ENCODE measurements at places on chromosomes 6 and 20. TPM values are rescaled to one million over a fixed set of nuclear protein-coding genes. Genes with fewer than 3 reads are reported as not detected.

Gene DNMT3B
- 18.2 TPM for total RNA-seq

DNA sequence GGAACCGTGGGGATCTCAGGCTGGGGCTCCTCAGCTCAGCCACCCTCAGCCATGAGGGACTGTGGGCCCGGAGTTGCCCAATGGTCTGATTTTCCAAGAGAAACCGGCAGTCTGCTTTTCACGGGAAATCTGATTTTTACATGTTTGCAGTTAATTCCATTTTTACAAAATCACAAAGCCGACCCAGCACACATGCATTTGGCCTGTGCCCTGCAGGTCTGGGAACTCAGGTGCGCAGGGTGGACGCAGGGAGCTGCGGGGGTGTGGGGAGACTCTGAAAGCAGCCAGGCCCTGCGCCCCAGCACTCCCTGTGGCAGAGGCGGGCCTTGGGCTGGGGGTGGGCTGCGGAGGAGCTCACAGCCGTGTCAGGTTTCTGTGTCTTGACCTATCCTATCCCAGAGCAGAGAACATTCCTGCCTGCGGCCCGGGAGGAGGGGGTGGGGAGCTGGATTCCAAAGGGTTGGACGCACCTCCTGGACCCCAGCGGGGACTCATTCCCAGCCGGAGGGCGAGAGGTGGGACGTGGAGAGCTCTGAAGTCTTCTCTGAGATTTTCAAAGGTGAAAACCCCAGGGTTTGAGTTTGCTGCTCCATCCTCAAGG is 60.6 kb downstream of the ADNP start:
- peak overlapping the region; percentile 53 for H3K27ac ChIP-seq
- H3K27me3 ChIP-seq: no peaks in the 10 kb centered on the region
- peak overlapping the region; percentile 72 for H3K4me3 ChIP-seq
- peak; percentile 80 for DNase-seq
- peaks cover 5% of the 10 kb centered on the region for H3K36me3 ChIP-seq

Gene RIMS4
- total RNA-seq: 3.6 TPM

- H3K27me3 ChIP-seq: no peaks in the 10 kb centered on the region
- DNase-seq: no peak
- H3K4me3 ChIP-seq: no peak overlapping the region
- no peak overlapping the region for H3K27ac ChIP-seq
These were observed 1.1 kb downstream of the SLC22A1 start for GRCh38 chr6:160122744-160123143.

Gene BPIFA2
- total RNA-seq: not detected

GRCh38 chr20:38987777-38988176 is 25.6 kb downstream of the DHX35 start:
- peaks cover 21% of the 10 kb centered on the region for H3K36me3 ChIP-seq
- no peaks in the 10 kb centered on the region for H3K27me3 ChIP-seq
- no peak overlapping the region for H3K27ac ChIP-seq
- no peak overlapping the region for H3K4me3 ChIP-seq

DNA sequence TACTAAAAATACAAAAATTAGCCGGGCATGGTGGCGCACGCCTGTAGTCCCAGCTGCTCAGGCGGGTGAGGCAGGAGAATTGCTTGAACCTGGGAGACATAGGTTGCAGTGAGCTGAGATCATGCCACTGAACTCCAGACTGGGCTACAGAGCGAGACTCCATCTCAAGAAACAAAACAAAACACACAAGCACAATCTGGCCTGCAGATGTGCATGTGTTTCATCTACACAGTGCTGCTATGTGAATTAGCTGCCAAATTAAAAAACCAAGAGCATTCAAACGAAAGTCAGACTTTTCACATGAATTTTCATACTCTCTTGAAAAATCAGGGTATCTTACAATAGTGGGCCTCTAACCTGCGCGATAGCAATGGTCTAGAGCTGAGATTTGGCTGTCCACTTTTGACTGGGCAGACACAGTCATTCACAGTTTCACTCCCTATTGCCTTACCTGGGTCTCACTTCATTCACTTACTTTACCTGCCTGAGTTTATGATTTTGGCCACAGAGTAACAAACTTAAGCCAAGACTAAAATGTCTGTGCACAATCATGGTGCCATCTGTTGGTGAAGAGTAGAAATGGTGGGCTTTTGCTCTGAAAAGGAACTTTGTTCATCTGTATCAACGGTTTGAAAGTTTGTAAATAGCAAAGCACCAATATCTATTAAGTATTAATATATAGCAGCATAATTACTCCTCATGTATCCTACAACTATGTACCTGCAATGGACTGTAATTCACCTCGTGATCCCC is 138.5 kb upstream of the UST start:
- H3K27me3 ChIP-seq: no peaks in the 10 kb centered on the region
- H3K4me1 ChIP-seq: no peaks in the 10 kb centered on the region
- no peak overlapping the region for H3K27ac ChIP-seq
- H3K36me3 ChIP-seq: no peaks in the 10 kb centered on the region

Gene COQ3
- total RNA-seq: 7.3 TPM

DNA sequence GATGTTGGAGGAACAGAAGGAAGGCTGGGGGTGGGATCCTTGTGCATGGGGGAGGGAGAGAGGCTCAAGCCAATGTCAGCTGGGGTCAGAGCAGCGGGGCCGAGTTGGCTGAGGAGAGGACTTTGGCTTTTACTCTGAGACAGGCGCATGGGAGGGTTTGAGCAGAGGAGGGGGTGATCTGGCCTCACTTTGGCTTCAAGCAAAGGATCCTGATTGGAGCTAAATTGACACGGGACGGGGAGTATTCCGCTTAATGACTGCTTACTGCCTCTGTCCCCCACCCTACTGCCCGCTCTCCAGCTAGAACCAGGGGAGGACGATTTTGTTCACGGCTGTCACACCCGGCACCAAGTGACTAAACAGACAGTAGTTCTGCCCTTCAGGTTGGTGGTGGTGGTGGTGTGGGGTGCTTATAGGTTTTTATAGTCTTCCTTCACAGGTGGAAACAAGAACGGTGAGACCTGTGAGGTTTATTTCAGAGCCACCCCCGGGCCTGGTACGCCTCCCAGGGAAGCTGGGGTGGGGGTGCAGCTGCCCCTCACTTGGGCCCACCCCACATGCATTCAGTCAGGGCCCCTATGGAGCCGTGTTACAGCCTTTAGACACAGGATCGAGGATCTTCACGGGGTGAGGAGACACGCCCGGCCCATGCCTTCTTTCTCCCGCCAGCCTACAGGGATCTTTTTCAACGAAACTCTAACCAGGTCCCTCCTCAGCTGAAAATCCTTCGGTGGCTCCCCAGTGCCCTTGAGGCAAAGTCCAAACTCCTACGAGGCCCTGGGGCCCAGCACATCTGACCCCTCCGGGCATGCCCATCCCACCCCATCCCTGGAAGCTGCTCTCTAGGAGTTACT is 1.3 kb upstream of the SNAI1 start:
- peak overlapping the region; percentile 83 for H3K4me3 ChIP-seq
- peaks cover 24% of the 10 kb centered on the region for H3K4me1 ChIP-seq
- peaks cover 27% of the 10 kb centered on the region for H3K27me3 ChIP-seq
- H3K27ac ChIP-seq: peak overlapping the region; percentile 74
- no peak for DNase-seq

DNA sequence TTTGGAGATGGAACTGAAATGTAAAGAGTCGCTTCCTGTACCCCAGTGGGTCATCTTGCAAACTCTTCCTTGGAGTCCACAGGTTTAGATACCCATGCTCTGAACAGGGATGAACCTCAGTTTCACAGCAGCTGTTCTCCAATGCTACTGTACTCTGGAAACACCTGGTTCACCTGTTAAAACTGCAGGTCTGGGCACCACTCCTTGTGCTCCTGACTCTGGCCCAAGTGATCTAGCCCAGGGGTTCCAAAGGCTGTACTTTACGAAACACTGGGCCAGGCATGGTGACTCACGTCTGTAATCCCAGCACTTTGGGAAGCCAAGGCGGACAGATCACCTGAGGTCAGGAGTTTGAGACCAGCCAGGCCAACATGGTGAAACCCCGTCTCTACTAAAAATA is 102.1 kb downstream of the ATP9A start:
- H3K27ac ChIP-seq: no peak overlapping the region
- H3K36me3 ChIP-seq: peaks cover 35% of the 10 kb centered on the region
- no peak for DNase-seq
- peaks cover 11% of the 10 kb centered on the region for H3K4me1 ChIP-seq

Gene ATP6V1G2
- total RNA-seq: 1.6 TPM

DNA sequence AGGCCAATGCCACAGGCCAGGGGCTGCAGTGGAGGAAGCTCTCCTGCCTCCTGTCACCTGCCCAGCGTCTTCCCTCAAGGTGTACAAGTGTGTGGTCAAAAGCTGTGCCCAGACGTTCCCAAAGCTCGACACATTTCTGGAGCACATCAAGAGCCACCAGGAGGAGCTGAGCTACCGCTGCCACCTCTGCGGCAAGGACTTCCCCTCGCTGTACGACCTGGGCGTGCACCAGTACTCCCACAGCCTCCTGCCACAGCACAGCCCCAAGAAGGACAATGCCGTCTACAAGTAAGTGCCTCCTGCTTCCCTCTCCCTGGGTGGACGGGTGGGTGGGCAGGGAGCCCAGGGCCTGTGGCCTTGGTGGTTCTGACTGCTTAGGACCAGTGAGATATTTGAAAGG is 38.2 kb downstream of the ZNF341 start:
- H3K4me3 ChIP-seq: no peak overlapping the region
- H3K4me1 ChIP-seq: no peaks in the 10 kb centered on the region
- no peak for DNase-seq
- no peaks in the 10 kb centered on the region for H3K27me3 ChIP-seq
- no peak overlapping the region for H3K27ac ChIP-seq

GRCh38 chr20:58432186-58432954 is 43.3 kb downstream of the VAPB start:
- peaks cover 5% of the 10 kb centered on the region for H3K4me1 ChIP-seq
- H3K27ac ChIP-seq: no peak overlapping the region
- H3K36me3 ChIP-seq: peaks cover 31% of the 10 kb centered on the region

GRCh38 chr6:8941577-8941976 is 506.2 kb upstream of the SLC35B3 start:
- peaks cover 40% of the 10 kb centered on the region for H3K4me1 ChIP-seq
- no peak overlapping the region for H3K4me3 ChIP-seq
- no peak overlapping the region for H3K27ac ChIP-seq
- H3K36me3 ChIP-seq: no peaks in the 10 kb centered on the region

DNA sequence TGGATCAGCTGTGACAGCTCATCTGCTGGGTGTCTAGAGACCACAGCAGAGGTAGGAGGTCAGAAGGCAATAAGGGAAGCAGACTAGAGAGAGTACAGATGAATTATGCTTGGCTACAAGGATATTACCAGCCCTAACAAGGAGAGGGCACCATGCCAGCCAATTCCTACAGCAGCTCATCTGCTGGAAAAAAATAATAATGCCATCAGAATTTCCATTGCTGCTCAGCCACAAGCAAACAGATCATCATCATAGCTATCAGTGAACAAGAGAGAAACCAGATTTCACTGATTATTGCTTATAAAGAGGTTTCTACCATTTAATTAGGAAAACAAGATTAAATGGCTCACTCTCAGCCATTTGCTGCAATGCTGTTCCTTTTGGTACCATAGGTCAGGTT is 66.5 kb downstream of the PSMG4 start:
- H3K36me3 ChIP-seq: peaks cover 15% of the 10 kb centered on the region
- no peak for DNase-seq

GRCh38 chr6:101706576-101706975 is 313.1 kb downstream of the GRIK2 start:
- no peaks in the 10 kb centered on the region for H3K27me3 ChIP-seq
- H3K4me1 ChIP-seq: no peaks in the 10 kb centered on the region
- no peaks in the 10 kb centered on the region for H3K36me3 ChIP-seq
- no peak for DNase-seq

Gene DAAM2
- total RNA-seq: 22.6 TPM

- no peak for DNase-seq
- H3K36me3 ChIP-seq: peaks cover 12% of the 10 kb centered on the region
- no peak overlapping the region for H3K4me3 ChIP-seq
- no peaks in the 10 kb centered on the region for H3K27me3 ChIP-seq
These were observed 136.5 kb upstream of the AKAP12 start for GRCh38 chr6:151103266-151103665.

DNA sequence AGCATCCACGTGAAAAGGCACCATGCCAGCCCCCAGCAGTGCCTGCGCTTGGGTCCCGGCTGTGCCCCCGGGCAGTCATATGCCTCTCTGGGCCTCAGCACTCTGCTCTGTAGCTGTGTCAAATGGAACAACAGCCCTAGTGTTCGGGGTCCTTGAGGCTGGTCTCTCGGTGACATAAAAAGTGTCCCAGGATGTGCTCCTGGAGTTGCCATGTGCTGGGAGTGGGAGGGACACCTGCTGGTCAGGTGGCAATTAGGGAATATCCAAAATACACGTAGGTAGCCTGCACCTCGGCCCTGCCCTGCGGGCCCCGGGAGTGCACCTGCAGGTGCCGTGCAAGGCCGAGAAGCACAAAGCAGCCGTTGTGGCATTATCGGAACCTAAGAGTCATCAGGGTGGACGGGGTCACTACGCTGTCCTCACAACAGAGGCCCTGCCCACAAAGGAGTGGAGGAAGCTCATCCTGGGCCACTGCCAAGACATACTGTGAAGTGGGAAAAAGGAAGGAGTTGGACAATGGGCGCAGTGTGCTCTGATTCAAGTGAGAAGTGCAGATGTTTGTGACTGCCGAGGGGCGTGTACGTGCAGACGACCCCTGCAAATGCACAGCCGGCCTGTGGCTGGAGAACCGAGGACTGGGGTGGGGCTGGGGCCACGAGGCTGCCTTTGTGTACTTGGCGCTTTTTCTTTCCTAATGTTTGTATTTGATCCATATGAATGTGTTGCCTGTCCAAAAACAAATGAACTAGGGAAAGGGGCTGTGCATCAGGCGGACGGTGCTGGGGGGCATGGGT is 24.6 kb downstream of the SLCO4A1 start:
- peak overlapping the region; percentile 20 for H3K4me3 ChIP-seq
- H3K4me1 ChIP-seq: peaks cover 29% of the 10 kb centered on the region
- H3K36me3 ChIP-seq: no peaks in the 10 kb centered on the region
- DNase-seq: no peak
- peaks cover 8% of the 10 kb centered on the region for H3K27me3 ChIP-seq
- no peak overlapping the region for H3K27ac ChIP-seq

Measured in type B pancreatic cell (in vitro differentiated cells).